ENCODE measurements at places on chromosomes 12 and 14. TPM values are rescaled to one million over a fixed set of nuclear protein-coding genes. Genes with fewer than 3 reads are reported as not detected.

The ARID2 gene
- 28.2 TPM for total RNA-seq

The GIT2 gene
- 58.2 TPM for total RNA-seq

DNA sequence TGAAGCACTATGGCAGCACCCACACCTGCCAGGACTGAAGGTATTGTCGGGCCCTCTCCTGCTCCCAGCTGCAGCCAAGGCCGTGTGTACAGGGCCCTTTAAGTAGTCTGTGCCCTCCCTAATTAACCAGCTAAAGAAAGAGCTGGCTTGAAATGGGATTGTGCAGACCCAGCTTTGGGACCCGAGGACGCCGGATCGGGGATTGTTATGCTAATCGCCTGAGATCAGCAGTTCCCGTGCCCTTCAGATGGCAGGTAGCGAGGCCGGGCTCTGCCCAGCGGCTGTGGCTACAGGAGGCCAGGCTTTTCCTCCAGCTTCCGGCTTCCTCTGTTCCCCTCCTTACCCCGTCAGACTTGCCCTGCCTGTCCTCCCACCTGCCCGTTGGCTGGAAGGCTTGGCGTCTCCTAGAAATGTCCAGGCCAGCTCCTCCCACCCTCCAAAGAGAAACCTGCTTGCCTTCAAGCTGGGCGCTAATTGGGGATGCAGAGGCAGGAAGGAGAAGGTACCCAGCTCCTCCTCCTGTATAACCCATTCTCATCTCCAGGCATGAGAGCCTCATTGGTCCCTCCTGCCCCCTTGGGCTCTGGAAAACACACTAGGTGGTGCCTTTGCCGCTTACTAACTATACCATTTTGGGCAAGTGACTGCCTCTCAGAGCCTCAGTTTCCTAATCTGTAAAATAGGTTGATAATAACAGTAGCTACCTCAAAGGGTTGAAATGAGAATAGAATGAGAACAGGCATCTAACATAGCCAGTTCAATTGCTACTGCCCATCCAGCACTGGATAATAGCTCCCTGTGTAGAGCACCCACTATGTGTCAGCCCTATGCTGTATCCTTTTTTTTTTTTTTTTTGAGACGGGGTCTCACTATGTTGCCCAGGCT lies 25.8 kb upstream of the MSI1 start:
- peaks cover 3% of the 10 kb centered on the region for H3K4me1 ChIP-seq
- peaks cover 27% of the 10 kb centered on the region for H3K27me3 ChIP-seq
- H3K27ac ChIP-seq: no peak overlapping the region
- H3K36me3 ChIP-seq: no peaks in the 10 kb centered on the region
- H3K4me3 ChIP-seq: no peak overlapping the region
- no peak for DNase-seq

DNA sequence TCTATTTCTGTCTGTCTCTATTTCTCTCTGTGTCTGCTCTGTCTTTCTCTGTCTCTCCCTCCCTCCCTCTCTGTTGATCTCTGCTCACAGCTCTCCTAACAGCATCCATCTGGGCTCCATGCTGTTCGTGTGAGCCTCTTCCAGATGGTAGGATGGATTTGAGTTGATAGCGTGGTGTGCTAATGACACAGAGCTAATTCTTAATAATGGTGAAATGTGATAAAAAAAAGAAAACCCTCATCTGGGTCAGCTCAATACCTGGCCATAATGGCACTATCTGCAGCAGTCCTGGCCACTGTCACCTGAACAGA lies 96.4 kb downstream of the AACS start:
- H3K27me3 ChIP-seq: no peaks in the 10 kb centered on the region
- no peaks in the 10 kb centered on the region for H3K36me3 ChIP-seq
- H3K4me1 ChIP-seq: no peaks in the 10 kb centered on the region
- no peak overlapping the region for H3K27ac ChIP-seq
- no peak overlapping the region for H3K4me3 ChIP-seq
- no peak for DNase-seq

DNA sequence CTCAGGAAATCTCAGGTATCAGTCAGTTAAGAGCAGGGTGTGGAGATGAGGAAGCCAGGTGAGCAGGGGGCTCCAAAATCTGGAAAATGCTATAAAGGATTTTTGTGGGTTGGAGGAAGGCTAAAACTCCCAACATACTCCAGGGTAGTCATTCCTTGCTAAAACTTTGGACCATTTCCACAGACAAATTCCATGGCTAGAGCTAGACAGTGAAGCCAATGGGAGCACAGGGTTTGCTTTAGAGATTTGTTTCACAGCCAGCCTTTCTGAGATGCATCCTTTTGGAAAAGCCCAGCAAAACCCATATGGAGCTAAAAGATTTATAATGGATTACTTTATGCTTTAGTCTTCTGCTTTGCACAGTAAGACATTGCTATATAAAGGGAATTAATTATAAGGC lies 146.5 kb downstream of the SAMD4A start:
- H3K4me3 ChIP-seq: no peak overlapping the region
- H3K27me3 ChIP-seq: peaks cover 8% of the 10 kb centered on the region
- peaks cover 18% of the 10 kb centered on the region for H3K4me1 ChIP-seq
- H3K36me3 ChIP-seq: no peaks in the 10 kb centered on the region
- H3K27ac ChIP-seq: no peak overlapping the region
- DNase-seq: no peak

DNA sequence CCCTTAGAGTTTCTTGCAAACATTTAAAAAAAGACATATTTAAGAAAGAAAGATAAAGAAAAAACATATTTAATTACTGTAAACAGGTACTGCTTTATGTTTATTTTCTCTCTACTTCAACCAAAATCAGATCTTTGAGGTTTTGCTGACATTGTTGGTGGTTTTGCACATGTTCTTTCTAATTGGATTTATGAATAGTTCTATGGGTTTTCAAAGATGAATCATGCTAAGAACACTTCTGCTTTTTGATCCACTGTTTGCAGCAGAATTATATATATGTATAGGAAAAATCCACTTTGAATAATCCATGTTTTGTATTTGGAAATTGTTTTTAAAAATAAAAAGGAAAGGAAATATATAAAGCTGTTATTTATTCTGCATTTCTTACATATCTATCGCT lies 78.4 kb downstream of the FRMD6 start:
- no peak for DNase-seq
- H3K4me3 ChIP-seq: no peak overlapping the region
- H3K27ac ChIP-seq: no peak overlapping the region
- no peaks in the 10 kb centered on the region for H3K36me3 ChIP-seq
- H3K4me1 ChIP-seq: no peaks in the 10 kb centered on the region

Measured in activated CD4-positive, alpha-beta T cell treated with anti-CD3 and anti-CD28 coated beads for 36 hours (primary cell).